Hepatocyte (in vitro differentiated cells): ENCODE measurements at places on chromosomes 3 and 15. TPM values are rescaled to one million over a fixed set of nuclear protein-coding genes. Genes with fewer than 3 reads are reported as not detected.

- no peaks in the 10 kb centered on the region for H3K36me3 ChIP-seq
- H3K27me3 ChIP-seq: no peaks in the 10 kb centered on the region
- H3K4me1 ChIP-seq: no peaks in the 10 kb centered on the region
- H3K27ac ChIP-seq: no peak overlapping the region
- DNase-seq: no peak
- no peak overlapping the region for H3K4me3 ChIP-seq
Observed at GRCh38 chr3:140760324-140761075, 82.6 kb downstream of the TRIM42 start.

GRCh38 chr15:99406120-99406519, 154.8 kb downstream of the LRRC28 start:
- H3K27me3 ChIP-seq: no peaks in the 10 kb centered on the region
- no peak overlapping the region for H3K4me3 ChIP-seq
- no peak overlapping the region for H3K27ac ChIP-seq
- H3K4me1 ChIP-seq: peaks cover 14% of the 10 kb centered on the region

DNA sequence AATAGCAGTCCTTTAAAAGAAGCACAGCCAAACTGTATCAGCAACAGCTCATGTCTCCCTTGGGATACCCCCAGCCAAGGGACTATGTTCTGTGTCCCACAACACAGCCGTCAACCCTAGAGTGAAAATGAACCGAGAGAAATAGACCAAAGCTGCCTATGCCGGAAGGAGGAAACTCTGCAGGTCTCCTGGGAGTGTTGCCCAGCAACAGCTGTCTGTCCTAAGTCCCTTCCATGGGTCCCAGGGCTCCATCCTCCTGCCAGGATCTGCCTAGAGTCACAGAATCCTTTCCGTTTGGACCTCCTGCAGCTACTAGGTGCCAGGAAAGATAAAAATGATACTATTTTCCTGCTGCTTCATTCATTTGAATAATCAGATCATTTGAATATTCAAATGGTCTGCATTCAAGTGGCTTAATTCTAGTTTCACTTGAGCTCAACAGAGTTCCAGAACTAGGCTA, 53.1 kb downstream of the TRANK1 start:
- H3K4me3 ChIP-seq: no peak overlapping the region
- no peak for DNase-seq
- H3K36me3 ChIP-seq: no peaks in the 10 kb centered on the region
- H3K4me1 ChIP-seq: no peaks in the 10 kb centered on the region
- no peaks in the 10 kb centered on the region for H3K27me3 ChIP-seq

DNA sequence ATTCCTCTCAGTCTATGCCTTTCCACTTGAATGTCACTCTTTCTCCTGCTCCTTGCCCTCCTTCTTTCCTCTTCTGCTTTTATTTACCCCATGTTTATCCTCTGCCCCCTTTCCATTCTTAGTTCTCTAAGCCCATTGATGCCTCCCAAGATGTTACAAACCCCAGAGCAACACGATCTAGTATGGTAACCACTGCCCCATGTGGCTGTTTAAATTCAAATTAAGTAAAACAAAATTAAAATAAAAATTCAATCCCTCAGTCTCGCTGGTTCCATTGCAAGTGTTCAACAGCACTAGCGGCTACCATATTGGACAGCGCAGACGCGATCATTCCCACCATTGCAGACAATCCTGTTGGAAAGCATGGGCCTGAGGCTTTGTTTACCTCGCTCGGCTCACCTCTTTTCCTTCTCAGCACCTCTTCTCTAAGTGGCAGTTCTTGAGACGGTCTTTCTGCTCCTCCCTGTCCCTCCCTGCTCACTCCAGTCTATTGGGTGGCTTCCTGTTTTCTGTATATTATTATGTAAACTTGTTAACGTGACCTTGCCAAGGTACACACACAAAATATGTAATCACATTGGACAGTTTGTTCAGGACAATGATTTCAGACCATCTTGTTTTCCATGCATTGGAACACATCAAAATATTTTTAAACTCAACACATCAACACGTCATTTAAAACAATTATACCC, 21.8 kb upstream of the CA12 start:
- no peaks in the 10 kb centered on the region for H3K27me3 ChIP-seq
- H3K4me1 ChIP-seq: peaks cover 4% of the 10 kb centered on the region
- H3K27ac ChIP-seq: no peak overlapping the region
- no peak overlapping the region for H3K4me3 ChIP-seq
- no peaks in the 10 kb centered on the region for H3K36me3 ChIP-seq
- DNase-seq: no peak

DNA sequence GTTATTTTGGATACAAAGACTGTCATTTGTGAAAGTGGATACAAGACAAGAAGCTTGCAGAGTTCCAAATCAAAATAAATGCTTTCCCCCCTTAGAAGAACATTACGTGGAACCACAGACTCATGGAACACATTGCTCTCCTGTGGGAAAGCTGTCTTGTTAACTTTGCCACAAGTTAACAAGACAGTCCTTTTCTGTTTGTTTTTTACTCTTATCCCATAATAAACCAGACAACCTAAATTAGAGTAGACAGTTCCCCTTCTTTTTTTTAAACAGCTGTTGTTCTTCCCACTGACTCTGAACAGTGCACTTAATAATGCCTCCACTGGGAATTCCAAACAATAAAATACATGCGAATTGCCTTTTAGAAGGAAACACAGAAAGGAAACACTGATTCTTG, 255.3 kb upstream of the UBE2E2 start:
- H3K36me3 ChIP-seq: no peaks in the 10 kb centered on the region
- H3K27me3 ChIP-seq: no peaks in the 10 kb centered on the region
- H3K27ac ChIP-seq: no peak overlapping the region
- no peaks in the 10 kb centered on the region for H3K4me1 ChIP-seq
- no peak for DNase-seq
- no peak overlapping the region for H3K4me3 ChIP-seq

- no peak overlapping the region for H3K27ac ChIP-seq
- H3K4me3 ChIP-seq: no peak overlapping the region
- H3K27me3 ChIP-seq: no peaks in the 10 kb centered on the region
- H3K4me1 ChIP-seq: peaks cover 30% of the 10 kb centered on the region
- DNase-seq: no peak
Observed at GRCh38 chr3:195546130-195546560, 3.0 kb upstream of the PPP1R2 start.

GRCh38 chr3:191300422-191300821, 28.8 kb upstream of the CCDC50 start:
- no peak for DNase-seq
- H3K27me3 ChIP-seq: no peaks in the 10 kb centered on the region
- no peak overlapping the region for H3K27ac ChIP-seq
- H3K4me3 ChIP-seq: no peak overlapping the region
- no peaks in the 10 kb centered on the region for H3K36me3 ChIP-seq
- H3K4me1 ChIP-seq: no peaks in the 10 kb centered on the region

- H3K27me3 ChIP-seq: no peaks in the 10 kb centered on the region
- H3K36me3 ChIP-seq: no peaks in the 10 kb centered on the region
- DNase-seq: no peak
- H3K4me1 ChIP-seq: peaks cover 7% of the 10 kb centered on the region
- H3K27ac ChIP-seq: peak overlapping the region; percentile 56
- H3K4me3 ChIP-seq: no peak overlapping the region
Observed at GRCh38 chr3:110164632-110165369, 827.5 kb upstream of the DPPA4 start.

- peaks cover 11% of the 10 kb centered on the region for H3K4me1 ChIP-seq
- H3K36me3 ChIP-seq: no peaks in the 10 kb centered on the region
- no peak overlapping the region for H3K4me3 ChIP-seq
Observed at GRCh38 chr3:127546970-127547733, 43.4 kb downstream of the TPRA1 start.

GRCh38 chr3:127410678-127411077, 122.8 kb upstream of the PRR20G start:
- no peaks in the 10 kb centered on the region for H3K27me3 ChIP-seq
- H3K27ac ChIP-seq: no peak overlapping the region
- H3K4me3 ChIP-seq: no peak overlapping the region
- H3K36me3 ChIP-seq: no peaks in the 10 kb centered on the region
- H3K4me1 ChIP-seq: no peaks in the 10 kb centered on the region
- no peak for DNase-seq

GRCh38 chr3:120449701-120450599, 842 bp downstream of the FSTL1 start:
- H3K36me3 ChIP-seq: no peaks in the 10 kb centered on the region
- H3K27me3 ChIP-seq: no peaks in the 10 kb centered on the region
- H3K27ac ChIP-seq: peak overlapping the region; percentile 92
- H3K4me1 ChIP-seq: peaks cover 16% of the 10 kb centered on the region

DNA sequence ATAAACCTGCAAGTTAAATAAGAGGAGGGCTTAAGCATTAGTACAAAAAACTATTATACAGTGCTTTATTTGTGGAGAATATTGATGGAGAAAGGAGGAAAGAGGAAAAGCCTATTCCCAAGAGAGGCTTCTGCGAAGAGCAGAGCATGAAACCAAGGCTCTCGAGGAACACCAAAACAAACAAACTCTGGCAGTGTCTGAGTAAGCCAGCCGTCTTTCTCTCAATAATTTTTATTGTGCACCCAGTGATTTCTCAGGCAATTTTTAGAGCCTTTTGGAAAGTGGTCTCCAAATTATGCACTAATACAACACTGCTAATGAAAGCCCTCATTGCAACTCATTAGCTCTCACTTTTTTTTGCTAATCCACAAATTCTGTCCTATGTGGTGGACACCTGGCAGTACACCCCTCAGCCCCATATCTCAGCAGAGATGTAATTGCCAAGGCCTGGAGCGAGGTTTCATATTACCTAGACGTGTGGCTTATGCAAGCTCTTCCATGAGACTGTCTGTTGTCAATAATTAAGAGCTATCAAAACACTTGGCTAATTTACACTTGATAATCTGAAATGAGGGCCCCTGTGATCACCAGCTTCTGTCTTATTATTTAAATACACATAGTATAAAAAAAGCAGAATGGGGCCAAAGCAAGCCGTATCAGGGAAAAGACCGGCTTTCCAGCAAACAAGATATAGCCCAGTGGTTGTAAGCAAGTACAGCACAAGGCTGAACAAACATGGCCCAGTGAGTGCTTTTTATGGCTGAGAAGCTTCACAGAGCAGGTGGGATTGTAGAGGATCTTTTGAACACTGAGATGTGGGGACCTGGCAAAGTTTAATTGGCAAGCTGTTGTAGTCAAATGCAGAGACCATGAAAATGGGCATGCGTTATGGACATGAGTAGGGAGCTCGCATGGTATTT, 216.9 kb downstream of the ROBO2 start:
- no peak overlapping the region for H3K27ac ChIP-seq
- no peak for DNase-seq
- H3K4me3 ChIP-seq: no peak overlapping the region
- no peaks in the 10 kb centered on the region for H3K27me3 ChIP-seq
- no peaks in the 10 kb centered on the region for H3K4me1 ChIP-seq

DNA sequence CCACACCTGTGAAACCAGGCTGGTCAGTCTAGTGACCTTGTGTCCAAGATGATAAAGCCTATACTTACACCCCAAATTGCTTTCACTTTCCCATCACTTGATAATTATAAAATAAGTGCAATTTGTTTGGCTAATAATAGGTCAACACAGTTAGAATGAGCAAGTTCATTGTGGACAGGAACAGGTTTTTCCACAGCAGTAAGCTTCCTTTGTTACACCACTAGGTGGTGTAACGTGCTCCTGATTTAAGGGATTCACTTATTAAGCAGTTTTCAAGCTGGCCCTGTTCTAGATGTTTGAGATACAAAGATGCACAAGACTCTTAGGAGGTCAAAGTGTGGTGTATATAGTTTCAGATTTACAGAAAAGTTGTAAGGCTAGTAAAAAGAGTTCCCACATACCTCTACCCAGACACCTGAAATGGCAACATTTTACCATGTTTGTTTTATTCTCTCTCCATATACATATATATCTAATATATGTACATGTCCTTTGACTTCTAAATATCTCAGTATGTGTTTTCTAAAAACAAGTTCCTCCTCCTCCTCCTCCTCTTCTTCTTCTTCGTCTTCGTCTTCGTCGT, 6.8 kb upstream of the MFSD1 start:
- no peaks in the 10 kb centered on the region for H3K36me3 ChIP-seq
- H3K4me3 ChIP-seq: no peak overlapping the region
- no peaks in the 10 kb centered on the region for H3K4me1 ChIP-seq
- peaks cover 8% of the 10 kb centered on the region for H3K27me3 ChIP-seq
- peak; percentile 54 for DNase-seq
- no peak overlapping the region for H3K27ac ChIP-seq

DNA sequence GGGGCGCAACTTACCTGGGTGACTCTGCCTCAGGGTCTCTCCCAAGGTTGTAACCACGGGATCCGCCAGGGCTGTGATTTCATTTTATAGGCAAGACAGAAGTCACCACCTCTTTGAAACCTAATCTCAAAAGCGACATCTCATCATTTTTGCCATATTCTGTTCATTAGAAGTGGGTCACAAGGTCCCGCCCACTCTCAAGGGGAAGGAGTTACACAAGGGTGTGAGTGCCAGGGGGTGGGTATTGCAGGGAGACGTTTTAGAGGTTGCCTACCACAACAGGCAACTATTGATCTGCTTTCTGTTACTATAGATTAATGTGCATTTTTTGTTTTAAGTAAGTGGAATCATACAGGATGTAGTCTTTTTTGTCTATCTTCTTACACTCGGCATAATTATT, 56.6 kb upstream of the ADPGK start:
- no peaks in the 10 kb centered on the region for H3K4me1 ChIP-seq
- no peak for DNase-seq
- H3K4me3 ChIP-seq: no peak overlapping the region
- H3K36me3 ChIP-seq: no peaks in the 10 kb centered on the region
- H3K27ac ChIP-seq: no peak overlapping the region

GHSR gene
- total RNA-seq: not detected in 2 replicates

FGF12 gene
- 2.1 and 4.9 TPM in 2 replicates for total RNA-seq

XRN1 gene
- 39.5 and 40.2 TPM in 2 replicates for total RNA-seq

IGSF10 gene
- total RNA-seq: 1.0 and 1.4 TPM in 2 replicates

AP3B2 gene
- total RNA-seq: 2.3 and 4.5 TPM in 2 replicates

ABHD6 gene
- total RNA-seq: 19.1 and 25.1 TPM in 2 replicates
